ENCODE measurements at places on chromosomes 6 and 20.

GRCh38 chr20:3563548-3564177 lies 92.8 kb downstream of the ATRN start:
- no peak for DNase-seq
- no peak overlapping the region for H3K4me3 ChIP-seq
- H3K36me3 ChIP-seq, result peaks cover 39% of the 10 kb centered on the region
- H3K27ac ChIP-seq, result no peak overlapping the region
- no peaks in the 10 kb centered on the region for H3K27me3 ChIP-seq

DNA sequence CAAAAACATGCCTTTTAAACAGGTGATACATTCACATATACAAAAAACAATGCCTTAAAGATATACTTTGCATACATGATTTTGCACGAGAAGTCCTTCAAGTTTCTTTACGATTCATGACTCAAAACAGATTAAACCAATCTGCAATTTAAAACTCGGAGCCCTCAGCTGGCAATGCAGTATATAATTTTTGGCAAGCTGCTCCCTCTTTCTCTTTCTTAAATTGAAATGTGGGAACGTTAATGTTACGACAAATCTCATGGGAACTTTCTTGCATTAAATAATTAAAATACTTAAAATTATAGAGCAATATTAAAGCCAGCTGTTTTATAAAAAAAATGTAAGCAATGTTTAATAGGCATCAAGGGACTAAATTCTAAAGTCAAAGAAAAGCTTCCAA lies 334.6 kb downstream of the ESR1 start:
- peaks cover 36% of the 10 kb centered on the region for H3K36me3 ChIP-seq
- peaks cover 4% of the 10 kb centered on the region for H3K4me1 ChIP-seq
- H3K27ac ChIP-seq, result no peak overlapping the region
- DNase-seq, result no peak
- H3K4me3 ChIP-seq, result no peak overlapping the region
- no peaks in the 10 kb centered on the region for H3K27me3 ChIP-seq

GRCh38 chr6:112349636-112349934 lies 2.5 kb downstream of the RFPL4B start:
- H3K4me3 ChIP-seq, result no peak overlapping the region
- H3K27me3 ChIP-seq, result no peaks in the 10 kb centered on the region
- no peaks in the 10 kb centered on the region for H3K36me3 ChIP-seq
- H3K4me1 ChIP-seq, result no peaks in the 10 kb centered on the region

DNA sequence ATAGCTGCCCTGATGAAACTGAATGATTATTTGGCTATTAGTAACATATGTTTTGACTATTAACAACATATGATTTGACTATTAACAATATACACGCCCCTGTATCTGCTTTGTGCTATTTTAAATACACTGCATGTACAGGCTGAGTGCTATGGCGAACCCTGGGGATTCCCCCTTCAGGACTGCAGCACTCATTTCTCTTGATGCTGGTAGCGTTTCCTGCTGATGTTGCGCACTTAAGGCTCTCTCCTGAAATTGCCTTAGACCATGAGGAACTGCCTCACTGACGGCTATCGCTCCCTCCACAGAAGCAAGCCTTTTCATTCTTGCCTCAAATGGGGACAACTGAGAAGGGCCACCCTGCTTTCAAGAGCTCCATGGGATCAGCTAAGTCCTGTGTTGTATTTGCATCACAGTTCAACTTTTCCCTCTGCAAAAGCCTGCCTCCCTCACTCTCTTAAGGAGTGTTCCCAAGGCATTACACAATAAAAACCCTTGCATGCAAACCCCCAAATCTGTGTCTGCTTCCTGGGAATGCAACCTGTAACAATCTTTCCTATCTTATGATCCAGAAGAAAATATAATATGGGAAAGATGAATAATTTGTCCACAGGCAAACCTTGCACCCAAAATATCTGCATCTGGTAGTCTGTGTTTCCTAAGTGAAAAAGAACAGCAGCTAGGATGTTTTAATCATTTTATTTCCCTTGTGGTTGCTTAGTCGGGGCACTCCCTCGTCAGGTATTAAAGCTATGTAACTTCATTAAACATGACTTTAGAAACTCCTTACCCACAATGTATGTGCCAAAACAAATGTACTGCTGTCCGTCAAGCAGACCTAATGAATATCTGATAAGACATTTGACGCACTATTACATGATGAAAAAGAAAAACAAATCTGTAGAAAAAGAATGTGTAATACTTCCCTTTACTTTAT lies 456.4 kb downstream of the COL12A1 start:
- H3K36me3 ChIP-seq, result no peaks in the 10 kb centered on the region
- DNase-seq, result no peak
- no peaks in the 10 kb centered on the region for H3K27me3 ChIP-seq
- H3K27ac ChIP-seq, result no peak overlapping the region
- H3K4me1 ChIP-seq, result peaks cover 4% of the 10 kb centered on the region

DNA sequence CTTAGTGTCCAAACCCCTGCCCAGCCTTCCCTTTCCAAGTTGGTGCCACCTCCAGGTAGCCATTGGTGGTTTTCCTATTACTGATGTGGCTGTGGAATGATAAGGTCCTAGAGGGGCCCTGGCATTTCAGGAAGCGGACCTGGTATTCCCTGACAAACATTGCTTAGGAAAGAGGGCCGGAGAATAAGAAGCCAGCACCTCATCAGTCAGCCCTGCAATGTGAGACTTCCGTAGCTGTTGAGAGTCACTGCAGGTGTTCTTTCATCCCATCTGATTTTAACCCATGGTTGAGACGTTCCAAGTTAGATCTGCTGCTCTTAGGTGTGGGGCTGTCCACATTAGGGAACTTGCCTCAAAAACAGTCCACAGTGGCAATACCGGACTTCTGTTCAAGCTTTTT lies 14.8 kb upstream of the NPEPL1 start:
- no peak overlapping the region for H3K27ac ChIP-seq
- no peaks in the 10 kb centered on the region for H3K4me1 ChIP-seq
- DNase-seq, result no peak

GRCh38 chr6:91042656-91043055 lies 455.8 kb upstream of the MAP3K7 start:
- no peaks in the 10 kb centered on the region for H3K4me1 ChIP-seq
- H3K36me3 ChIP-seq, result no peaks in the 10 kb centered on the region
- no peak overlapping the region for H3K27ac ChIP-seq
- no peak overlapping the region for H3K4me3 ChIP-seq
- no peaks in the 10 kb centered on the region for H3K27me3 ChIP-seq

DNA sequence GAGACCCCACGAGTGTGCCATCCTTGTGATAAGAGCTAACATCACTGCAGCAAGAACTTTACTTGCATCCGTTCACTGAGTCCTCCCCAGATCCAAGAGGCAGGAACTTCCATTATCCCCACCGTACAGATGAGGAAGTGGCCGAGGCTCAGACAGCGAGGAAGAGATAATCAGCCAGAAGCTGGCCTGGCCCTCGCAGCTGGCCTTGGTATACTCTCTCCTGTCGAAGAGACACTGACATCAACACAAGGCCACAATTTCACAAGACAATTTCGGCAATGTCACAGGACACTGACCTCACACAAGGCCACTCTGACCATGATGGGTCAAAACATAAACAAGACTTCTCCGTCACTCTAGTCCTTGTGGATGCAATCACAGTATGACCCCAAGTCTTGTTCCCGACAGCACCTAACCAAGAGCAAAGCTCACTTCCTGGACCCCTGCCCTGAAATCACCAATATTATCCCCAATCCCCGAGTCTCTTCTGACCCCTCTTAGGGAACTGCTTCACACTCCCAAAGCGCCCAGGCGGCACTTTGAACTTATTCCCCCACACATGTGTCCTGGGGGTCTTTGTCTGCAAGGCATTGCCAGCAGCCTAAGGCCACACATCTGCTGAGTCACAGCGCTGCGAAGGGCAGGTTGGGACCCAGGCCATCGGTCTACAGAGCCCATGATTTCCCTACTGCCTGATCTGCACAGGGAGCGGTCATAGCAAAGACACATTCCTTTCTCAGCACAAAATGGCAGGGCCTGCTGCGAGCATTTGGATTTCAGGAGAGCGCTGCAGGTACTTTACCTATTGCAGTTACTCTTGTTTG lies 14.8 kb upstream of the VAPB start:
- H3K4me3 ChIP-seq, result no peak overlapping the region
- no peaks in the 10 kb centered on the region for H3K36me3 ChIP-seq
- no peak overlapping the region for H3K27ac ChIP-seq
- H3K27me3 ChIP-seq, result no peaks in the 10 kb centered on the region
- H3K4me1 ChIP-seq, result no peaks in the 10 kb centered on the region

DNA sequence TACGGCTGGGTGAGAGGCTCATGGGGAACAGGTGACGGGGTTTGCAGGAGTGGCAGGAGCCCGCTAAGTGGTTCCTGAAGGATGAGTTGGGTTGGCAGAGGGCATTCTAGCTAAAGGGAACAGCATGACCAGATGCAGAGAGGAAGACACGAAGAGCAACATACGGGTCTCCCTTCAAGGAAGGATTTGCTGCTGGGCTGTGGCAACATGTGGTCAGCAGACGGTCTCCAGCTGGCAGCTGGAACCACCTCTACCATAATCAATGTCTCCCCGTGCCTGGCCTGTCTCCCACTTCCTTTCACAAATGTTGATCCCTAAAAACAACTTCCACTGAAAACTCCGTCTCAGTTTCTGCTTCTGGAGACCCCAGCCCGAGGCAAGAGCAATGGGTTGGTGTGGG lies 80.6 kb upstream of the SULF2 start:
- no peak overlapping the region for H3K27ac ChIP-seq
- H3K4me3 ChIP-seq, result no peak overlapping the region
- no peaks in the 10 kb centered on the region for H3K36me3 ChIP-seq
- no peaks in the 10 kb centered on the region for H3K4me1 ChIP-seq

- no peak for DNase-seq
- H3K4me3 ChIP-seq, result no peak overlapping the region
- peaks cover 6% of the 10 kb centered on the region for H3K27me3 ChIP-seq
- no peaks in the 10 kb centered on the region for H3K4me1 ChIP-seq
These were observed 77.6 kb downstream of the STK35 start for GRCh38 chr20:2179233-2179580.

DNA sequence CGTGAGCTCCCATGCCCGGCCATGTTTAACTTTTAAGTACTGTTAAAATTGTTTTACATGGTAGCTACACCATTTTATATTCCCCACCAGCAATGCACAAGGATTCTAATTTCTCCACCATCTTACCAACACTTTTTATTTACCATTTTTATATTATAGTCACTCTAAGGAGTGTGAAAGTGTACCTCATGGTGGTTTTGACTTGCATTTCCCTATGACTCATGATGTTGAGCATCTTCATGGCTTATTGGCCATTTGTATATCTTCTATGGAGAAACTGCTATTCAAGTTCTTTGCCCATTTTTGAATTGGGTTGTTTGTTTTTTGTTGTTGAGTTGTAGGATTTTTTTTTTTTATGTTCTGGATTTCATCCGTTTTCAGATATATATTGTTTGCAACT lies 15.6 kb upstream of the BPHL start:
- peaks cover 81% of the 10 kb centered on the region for H3K36me3 ChIP-seq
- DNase-seq, result no peak
- H3K4me3 ChIP-seq, result no peak overlapping the region
- no peaks in the 10 kb centered on the region for H3K27me3 ChIP-seq
- no peak overlapping the region for H3K27ac ChIP-seq
- no peaks in the 10 kb centered on the region for H3K4me1 ChIP-seq

GRCh38 chr20:12327205-12327604 lies 409.5 kb downstream of the BTBD3 start:
- no peaks in the 10 kb centered on the region for H3K27me3 ChIP-seq
- H3K4me1 ChIP-seq, result no peaks in the 10 kb centered on the region
- no peaks in the 10 kb centered on the region for H3K36me3 ChIP-seq
- no peak for DNase-seq
- no peak overlapping the region for H3K27ac ChIP-seq

DNA sequence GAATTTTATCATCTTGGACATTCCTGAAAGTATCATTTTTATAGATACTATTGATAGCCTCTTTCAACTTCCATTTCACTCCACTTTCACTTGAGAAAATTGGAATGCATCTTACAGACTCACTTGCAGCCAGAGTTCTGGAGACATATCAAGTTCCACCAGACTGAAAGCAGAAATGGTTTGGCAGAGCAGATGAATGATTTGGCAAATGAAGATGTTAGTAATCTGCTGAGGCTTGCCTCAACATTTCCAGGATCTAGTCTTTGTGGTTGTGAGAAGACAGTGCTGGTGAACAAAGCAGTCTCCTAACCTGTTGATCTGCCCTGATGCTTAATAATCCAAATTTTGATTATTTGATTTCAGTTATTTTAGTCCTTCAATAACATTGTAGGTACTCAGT lies 202.6 kb downstream of the TRDN start:
- H3K36me3 ChIP-seq, result no peaks in the 10 kb centered on the region
- no peak for DNase-seq
- no peaks in the 10 kb centered on the region for H3K27me3 ChIP-seq
- no peak overlapping the region for H3K27ac ChIP-seq

GRCh38 chr6:35485402-35485877 lies 11.4 kb downstream of the TEAD3 start:
- no peak for DNase-seq
- peaks cover 62% of the 10 kb centered on the region for H3K4me1 ChIP-seq
- peak overlapping the region; percentile 95 for H3K27ac ChIP-seq
- H3K36me3 ChIP-seq, result peaks cover 18% of the 10 kb centered on the region

- H3K27me3 ChIP-seq, result no peaks in the 10 kb centered on the region
- no peak for DNase-seq
- no peaks in the 10 kb centered on the region for H3K36me3 ChIP-seq
- no peak overlapping the region for H3K27ac ChIP-seq
- H3K4me1 ChIP-seq, result no peaks in the 10 kb centered on the region
- H3K4me3 ChIP-seq, result no peak overlapping the region
These were observed 7.6 kb downstream of the CD24 start for GRCh38 chr6:106966671-106967640.

DNA sequence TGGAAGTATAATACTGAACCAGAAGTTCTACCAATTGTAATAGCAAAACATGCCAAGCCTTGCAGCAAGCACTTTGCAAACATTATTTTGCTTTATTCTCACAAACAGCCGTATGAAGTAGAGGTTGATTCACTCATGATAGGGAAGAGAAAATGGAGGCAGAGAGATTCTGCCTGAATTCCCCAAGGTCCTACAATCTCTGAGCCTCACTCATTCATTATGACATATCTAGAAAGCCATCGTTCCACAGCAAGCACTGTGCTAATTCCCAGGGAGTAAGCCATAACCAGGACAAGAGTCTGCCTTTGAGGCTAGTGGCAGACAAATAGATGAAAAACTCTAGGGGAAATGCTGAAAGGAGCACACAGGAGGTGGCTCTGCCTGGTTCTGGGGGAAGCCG lies 288.0 kb downstream of the TSHZ2 start:
- H3K36me3 ChIP-seq, result no peaks in the 10 kb centered on the region
- H3K4me1 ChIP-seq, result no peaks in the 10 kb centered on the region
- no peak for DNase-seq
- H3K27me3 ChIP-seq, result no peaks in the 10 kb centered on the region
- no peak overlapping the region for H3K4me3 ChIP-seq
